ENCODE measurements at places on chromosomes 12 and 14.

- no peak for DNase-seq
Observed at GRCh38 chr12:49331380-49332222, 5.4 kb downstream of the C1QL4 start.

DNA sequence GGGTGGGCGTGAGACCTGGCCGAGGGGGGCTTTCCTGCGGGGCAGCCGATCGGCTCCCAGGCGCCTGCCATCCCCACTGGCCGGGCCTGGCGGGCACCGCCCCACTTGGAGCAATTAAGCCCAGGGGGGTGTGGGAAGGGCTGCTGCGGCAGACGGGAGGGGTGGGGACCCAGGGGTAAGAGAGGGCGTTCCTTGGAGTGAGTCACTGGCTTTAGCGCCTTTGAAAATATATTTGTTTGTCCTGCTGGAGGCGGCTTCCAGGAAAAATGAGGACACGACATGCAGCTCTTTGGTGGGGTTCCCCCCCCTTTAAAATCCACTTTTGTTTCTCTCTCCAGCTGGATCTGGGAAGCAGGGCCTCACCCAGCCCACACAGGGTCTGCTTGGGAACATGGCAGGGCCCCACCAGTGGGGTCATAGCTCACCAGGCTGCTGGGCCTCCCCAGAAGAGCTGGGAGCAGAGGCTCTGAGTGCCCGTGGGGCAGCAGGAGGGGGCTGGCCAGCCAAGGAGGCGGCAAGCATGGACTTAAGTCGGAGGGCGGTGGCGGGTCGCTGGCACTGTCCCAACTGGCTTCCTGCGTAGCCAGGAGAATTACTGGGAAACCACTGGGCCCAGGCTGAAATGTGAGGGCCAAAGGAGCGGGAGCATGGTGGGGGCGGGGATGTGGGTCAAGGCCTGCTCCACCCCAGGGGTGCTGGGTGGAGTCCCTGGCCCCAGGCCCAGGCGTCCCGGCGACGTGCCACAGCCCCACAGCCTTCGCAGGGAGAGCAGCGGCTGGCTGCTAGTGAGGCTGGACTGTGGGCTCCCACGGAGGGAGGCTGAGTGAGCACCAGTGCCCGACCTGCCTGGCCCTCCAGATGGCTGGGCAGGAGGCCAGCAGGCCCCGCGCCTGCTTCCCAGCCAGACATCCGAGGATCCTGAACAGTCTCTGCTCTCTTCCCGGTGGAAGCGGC lies 128.0 kb downstream of the RFLNA start:
- no peak for DNase-seq

- DNase-seq: no peak
Observed at GRCh38 chr12:132724506-132725241, 14.0 kb downstream of the PGAM5 start.

DNA sequence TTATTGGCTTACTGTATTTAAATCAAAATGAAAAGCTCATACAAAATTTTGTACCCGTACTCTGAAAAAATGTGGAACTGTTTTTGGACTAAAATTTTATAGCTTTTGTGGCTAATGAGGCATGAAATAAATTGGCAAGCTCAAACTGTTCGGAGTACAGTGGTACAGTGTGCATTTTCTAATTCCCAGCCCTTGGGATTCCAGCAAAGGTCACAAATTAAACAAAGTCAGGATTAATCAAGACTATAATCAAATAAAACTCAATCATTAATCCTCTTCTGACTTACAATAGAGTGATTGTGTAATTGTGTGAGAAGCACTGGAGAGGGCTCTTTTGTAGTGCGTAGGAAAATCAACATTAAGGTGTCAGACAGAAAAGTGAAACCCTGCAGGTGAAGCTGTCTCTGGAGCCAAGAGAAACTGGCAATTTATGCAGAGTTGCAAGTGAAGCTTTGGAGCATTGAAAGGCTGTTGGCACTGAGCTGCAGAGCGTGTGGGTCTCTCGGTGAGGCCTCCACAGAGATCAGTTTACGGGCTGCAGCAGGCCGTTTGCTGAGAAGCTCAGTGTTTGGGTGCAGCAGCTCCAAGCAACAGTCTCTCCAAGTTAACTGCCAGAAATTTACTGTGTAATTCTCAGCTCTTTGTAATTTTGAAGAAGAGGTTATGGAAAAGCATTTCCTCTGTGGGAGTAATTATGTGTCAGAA lies 275.9 kb downstream of the FBXL14 start:
- DNase-seq: no peak

GRCh38 chr12:79085106-79085682 lies 220.6 kb downstream of the SYT1 start:
- DNase-seq: no peak

GRCh38 chr14:50726372-50727107 lies 58.4 kb upstream of the SAV1 start:
- DNase-seq: no peak

- DNase-seq: no peak
Observed at GRCh38 chr12:131720921-131721320, 10.0 kb downstream of the SFSWAP start.

DNA sequence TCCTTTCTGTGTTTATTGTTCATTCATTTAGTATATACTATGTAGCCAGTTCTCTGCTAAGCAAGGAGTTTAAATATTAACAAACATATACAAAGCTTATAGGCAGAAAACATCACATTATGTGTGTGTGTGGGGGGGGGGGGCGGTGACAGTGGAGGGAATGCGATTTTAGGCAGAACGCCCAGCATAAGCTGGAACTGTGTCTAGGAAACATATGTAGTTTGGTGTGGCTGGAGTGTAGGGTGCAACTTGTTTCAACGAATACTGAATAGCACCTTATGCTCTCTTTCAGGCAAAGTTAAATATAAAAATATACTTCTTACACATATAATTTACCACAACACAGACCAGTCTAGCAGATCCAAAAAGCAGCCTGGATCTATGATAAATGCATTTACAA lies 980.6 kb downstream of the SLC6A15 start:
- DNase-seq: no peak

GRCh38 chr12:125685915-125686314 lies 620.7 kb downstream of the AACS start:
- no peak for DNase-seq

DNA sequence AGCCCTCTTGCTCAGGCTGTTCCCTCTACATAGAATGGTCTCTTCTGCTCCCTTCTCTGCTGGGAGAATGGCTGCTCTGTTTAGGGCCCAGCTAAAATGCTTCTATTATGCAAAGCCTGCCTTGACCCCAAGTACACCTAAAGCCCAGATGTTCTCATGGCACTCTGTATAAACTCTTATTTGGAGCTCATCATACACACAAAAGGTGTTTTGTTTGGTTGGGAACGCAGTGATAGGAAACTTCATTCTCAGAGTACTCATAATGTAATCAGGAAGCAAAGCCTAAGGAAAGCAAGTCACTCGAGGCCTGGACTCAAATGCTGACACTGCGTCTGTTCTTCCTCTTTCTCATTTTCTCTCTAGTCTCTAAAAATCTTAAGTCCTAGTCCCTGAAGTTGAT lies 38.2 kb upstream of the SYCP3 start:
- DNase-seq: no peak

- no peak for DNase-seq
Observed at GRCh38 chr12:80778005-80778541, 61.4 kb downstream of the MYF5 start.

DNA sequence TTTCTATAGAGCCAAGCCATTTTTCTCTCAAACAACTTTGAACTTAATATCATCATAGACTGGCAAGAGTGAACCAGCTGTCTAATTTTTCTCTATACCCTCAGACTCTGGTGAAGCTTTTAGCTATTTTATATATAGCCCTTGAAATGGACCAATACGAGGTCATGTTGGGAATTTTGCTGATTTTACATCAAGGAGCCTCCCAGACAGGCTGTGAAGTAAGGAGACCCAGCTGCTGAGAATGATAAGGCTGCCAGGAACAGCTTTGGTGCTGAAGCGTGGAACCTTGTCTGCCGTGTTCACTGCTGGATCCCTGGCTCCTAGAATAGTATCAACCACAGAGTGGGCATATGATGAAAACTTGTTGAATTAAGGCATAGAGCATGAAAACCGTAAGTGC lies 326.2 kb upstream of the NAV3 start:
- DNase-seq: no peak

GRCh38 chr12:126936181-126936851 lies 1330.7 kb upstream of the TMEM132C start:
- DNase-seq: no peak

DNA sequence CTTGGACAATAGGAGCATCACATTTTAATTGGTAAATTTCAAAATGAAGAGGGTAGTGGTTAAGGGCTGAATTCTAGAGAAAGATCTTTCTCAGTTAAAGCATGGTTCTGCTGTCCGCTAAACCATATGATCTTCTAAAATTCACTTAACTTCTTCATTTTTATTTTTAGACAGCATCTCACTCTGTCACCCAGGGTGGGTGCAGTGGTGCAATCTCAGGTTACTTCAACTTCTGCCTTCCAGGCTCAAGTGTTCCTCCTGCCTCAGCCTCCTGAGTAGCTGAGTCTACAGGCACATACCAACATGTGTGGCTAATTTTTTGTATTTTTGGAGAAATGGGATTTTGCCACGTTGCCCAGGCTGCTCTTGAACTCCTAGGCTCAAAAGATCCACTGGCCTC lies 226.7 kb upstream of the ABCD2 start:
- no peak for DNase-seq

DNA sequence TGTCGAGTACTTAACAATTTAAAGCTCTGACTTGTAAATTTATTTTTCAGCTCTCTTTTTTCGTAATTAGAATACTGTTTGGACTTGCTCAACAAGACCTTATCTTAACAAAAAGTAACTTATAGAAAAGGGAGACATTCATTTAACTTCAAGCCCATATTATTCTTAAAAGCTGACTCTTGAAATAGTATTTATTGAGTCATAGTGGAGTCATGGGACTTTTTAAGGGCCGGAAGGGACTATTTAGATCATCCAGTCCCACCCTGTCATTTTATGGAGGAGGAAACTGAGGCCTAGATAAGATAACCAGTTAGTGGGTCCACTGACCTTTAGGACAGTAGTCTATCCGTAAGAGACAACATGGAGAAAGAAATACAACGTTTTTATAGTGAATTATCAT lies 1.5 kb downstream of the RAP1B start:
- no peak for DNase-seq

GRCh38 chr12:6269986-6270385 lies 40.5 kb upstream of the PLEKHG6 start:
- no peak for DNase-seq

DNA sequence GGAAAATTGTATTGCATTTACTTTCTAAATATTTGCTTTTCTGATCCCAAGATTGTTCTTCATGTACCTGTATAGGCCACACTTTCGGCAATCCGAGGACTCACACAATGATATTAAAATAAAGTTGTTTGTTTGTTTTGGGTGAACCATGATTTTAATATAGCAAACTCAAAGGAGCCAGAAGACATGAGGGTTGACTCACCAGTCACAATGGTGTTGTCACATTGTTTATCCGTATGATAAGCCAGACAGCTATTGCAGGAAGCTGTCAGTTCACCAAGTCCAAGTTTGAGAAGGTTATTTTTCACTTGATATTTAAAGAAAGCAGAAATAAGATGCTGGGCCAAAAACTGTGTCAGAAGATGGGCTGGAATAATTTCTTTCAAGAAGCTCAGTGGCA lies 67.1 kb upstream of the CPM start:
- DNase-seq: no peak

- DNase-seq: no peak
Observed at GRCh38 chr12:103640410-103640809, 53.3 kb downstream of the STAB2 start.

DNA sequence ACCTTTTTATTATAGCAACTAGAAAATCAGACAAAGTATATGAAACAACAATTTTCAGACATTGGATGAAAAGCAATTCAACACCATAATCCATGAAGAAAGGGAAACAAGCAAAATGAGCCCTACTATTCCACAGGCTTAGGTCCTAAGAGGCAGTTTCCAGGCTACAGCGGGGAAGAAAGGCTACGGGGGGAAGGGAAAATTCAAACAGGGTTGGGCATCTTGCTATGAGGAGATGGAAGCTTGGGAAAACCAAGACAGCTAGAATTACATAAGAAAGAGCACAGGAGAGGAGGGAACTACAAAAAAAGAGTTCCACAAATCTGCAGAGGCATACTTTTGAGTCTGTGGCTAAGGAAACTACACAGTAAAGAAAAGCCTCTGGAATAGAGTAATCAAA lies 356.0 kb upstream of the CLEC14A start:
- no peak for DNase-seq

- DNase-seq: no peak
Observed at GRCh38 chr12:75917083-75917482, 114.5 kb downstream of the PHLDA1 start.

DNA sequence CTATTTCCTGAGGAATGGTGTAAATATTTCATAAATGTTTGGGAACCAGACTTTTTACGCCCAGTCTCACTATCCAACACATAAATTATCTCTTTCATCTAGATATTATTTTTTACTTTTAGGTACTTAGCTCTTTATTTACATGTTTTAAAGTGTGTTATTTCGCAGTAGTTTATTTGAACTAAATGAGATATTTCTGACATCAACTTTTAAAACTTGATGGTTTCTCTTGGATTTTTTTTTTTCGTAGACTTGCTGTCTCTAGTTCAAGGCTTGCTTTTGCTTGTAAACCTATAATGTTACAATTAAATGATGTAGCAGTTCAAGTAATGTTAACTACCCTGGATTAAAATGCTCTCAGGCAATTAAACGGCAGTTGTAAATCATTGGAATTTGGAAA lies 241.7 kb upstream of the PDE3A start:
- DNase-seq: no peak

DNA sequence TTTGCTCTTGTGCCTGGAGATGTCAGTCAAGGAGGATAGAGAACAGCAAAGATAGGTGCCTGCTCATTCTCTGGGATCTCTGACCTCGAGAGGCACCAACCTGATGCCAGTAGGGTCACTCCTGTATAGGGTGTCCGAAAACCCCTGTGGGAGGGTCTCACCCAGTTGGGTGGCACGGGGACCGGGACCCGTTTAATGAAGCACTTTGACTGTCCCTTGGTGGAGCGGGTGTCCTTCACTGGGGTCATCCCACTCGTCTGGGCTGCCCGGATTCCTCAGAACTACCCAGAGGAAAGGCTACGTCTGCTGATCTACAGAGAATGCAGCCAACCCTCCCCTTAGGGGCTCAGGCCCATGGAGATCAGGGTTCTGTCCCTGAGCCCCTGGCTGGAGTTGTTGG lies 157.6 kb downstream of the CAPZA3 start:
- no peak for DNase-seq

DNA sequence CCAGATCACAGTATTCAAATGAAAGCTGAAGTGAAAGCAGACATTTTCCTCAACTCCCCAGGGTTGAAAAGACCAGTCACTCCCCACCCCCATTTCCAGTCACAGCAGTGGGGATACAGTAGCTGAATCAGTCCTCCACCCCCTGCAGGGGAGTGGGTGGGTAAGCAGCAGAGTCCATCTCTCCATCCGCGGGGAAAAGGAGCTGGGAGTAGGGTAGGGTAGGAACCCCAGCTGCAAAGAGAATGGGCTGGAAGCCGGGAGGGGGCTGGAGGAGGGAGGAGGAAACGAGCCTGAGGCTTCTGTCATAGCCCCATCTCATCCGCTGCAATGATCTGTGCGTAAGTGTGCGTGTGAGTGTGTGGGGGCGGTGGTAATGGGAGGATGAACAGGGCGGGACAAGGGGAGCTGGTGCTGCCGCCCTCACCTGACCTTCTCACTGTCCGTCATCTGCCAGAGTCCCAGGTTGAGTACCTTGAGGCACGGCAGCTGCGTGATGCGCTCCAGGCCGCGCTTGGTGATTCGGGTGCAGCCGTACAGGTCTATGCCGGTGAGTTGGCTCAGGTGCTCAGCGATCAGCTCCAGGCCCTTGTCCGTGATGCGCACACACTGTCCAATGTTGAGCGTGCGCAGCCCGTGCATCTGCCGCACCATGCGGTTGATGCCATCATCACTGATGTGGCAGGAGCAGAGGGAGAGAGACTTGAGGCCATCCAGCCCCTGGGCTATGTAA lies 1.8 kb downstream of the FBXL14 start:
- peak; percentile 16 for DNase-seq

GRCh38 chr14:87264796-87265195 lies 728.2 kb downstream of the GALC start:
- no peak for DNase-seq

Measured in stimulated activated CD8-positive, alpha-beta memory T cell treated with anti-CD3 and anti-CD28 coated beads, Interleukin-4, amount 100 ng/mL, for 1 hour (primary cell).